ENCODE measurements at places on chromosomes 2 and 18. TPM values are rescaled to one million over a fixed set of nuclear protein-coding genes. Genes with fewer than 3 reads are reported as not detected.

The GKN1 gene
- total RNA-seq: not detected

The CYBRD1 gene
- 0.95 TPM for total RNA-seq

The CNRIP1 gene
- total RNA-seq: not detected

DNA sequence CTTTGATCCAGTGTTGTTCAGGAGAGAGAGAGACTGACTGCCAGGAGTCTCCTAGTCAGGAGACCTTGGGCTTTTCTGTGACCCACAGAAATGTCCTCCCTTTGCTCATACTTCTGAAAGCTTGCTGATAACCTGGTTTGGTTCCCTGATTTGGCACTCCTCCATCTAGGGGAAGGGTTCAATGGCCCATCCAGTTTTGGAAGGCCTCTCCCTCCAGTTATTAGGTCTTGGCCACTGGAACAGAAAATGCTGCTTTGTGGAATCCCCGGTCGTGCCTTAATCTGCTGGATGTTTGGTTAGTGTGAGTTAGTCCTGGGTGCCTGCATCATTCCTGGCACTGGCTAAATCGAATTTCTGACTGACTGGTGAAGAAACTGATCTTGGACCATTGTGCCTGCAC lies 35.7 kb downstream of the KDM3A start:
- DNase-seq: no peak

GRCh38 chr2:45834372-45834771 lies 182.9 kb downstream of the PRKCE start:
- DNase-seq: no peak

DNA sequence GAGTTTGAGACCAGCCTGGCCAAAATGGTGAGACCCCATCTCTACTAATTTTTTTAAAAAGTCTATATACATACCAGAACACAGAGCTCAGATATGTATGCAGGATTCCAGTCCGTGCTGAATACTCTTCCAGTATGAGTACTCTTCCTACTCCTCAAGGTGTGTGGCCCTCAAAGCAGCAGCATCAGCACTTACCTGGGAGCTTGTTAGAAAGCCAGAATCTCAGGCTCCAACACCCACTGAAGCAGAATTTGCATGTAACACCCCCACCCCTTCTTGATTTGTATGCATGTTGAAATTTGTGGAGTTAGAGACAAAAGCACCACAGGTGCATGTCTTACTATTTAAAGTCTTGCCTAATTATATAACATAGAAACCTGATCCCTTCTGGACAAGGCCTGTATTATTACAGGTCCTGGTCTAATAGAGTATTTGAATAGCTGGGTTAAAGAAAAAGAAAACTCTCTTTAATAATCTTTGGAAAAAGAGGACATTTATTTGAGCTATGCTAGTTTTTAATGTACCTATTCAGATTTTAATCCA lies 50.3 kb upstream of the NFE2L2 start:
- no peak for DNase-seq

DNA sequence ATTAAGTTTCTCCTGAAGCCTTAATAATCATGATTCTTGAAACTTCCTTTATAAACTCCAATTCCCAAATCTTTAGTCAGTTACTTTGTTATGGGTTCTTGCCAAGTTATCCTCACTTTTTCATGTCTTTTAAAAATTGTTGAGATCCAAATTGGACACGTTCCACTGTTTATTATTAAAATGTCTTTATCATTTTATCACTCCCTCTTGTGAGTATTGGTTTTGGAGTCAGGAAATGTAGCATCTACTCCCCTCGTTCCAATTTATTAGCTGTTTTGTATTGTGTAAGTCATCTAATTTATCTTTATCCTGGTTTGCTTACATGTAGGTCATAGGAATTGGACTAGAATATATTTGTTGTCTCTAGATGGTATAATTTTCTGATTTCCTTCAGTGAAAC lies 213.1 kb upstream of the SLC39A10 start:
- DNase-seq: no peak

DNA sequence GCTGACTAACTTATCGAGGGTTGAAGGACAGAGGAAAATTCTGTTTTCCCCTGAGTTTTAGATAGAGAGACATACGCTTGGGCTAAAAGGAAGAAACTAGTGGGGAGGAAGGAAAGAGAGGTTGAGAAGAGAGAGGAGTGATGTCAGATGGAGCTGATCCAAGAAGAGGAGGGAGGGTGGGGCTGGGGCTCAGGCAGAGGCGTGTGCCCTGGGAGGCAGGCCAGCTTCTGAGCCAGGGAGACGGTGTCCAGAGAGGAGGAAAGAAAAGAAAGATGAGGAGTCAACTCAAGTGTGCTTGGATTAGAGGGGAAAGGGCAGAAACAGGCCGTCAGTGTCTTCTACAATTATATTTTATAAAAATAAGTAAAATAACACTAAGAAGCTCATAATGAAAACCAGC lies 56.2 kb downstream of the EMILIN2 start:
- DNase-seq: no peak

GRCh38 chr18:48009116-48009745 lies 78.8 kb upstream of the SMAD2 start:
- no peak for DNase-seq

- DNase-seq: no peak
Observed at GRCh38 chr2:37907501-37908225, 17.4 kb upstream of the RMDN2 start.

DNA sequence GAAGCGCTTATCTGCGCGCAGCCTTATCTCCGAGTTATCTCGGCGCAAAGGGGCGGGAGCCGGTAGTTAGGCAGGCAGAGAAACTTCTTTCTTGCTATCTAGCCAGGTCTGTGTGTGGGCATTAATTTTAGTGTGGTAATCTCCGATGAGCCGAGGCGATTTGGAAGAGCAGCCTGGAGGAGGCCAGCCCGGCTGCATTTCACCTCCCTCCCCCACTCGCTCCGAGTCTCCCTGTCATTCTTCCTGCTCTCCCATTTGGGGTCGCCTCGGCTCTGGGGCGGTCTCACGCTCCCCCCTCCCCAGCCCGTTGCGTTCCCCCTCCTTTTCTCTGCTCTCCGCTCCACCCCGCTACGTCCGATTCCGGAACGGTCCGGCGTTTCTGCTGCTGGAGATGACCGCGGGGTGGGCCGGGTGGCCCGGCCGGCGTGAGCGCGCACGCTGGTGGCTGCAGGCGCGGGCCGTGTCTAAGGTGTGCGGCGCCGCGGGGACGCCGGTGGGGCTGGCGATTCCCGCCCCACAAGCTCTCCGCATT lies 566 bp downstream of the GATA6 start:
- no peak for DNase-seq
